ENCODE measurements at places on chromosomes 5 and 9.

DNA sequence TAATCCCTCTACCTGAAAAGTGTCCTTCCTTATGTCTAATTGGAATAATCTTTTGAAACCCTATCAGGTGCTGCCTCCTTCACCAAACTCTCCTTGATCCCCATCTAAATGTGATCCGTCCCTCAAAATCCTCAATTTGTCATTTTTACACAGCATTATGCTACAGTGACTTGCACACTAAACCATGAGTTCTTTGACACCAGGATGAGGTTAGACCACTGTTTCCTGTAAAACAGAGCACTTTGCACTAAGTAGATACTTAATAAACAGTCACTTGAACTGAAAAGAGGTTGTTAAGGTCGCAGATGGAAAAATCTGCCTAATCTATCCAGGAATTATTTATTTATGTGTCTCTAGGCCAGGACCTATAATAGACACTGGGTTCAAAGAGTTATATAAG, 44.2 kb upstream of the TLX3 start:
- no peak for ATAC-seq

GRCh38 chr5:60718166-60718892, 18.4 kb upstream of the DEPDC1B start:
- no peak for ATAC-seq

GRCh38 chr5:9411142-9411541, 134.7 kb downstream of the SEMA5A start:
- ATAC-seq = no peak

DNA sequence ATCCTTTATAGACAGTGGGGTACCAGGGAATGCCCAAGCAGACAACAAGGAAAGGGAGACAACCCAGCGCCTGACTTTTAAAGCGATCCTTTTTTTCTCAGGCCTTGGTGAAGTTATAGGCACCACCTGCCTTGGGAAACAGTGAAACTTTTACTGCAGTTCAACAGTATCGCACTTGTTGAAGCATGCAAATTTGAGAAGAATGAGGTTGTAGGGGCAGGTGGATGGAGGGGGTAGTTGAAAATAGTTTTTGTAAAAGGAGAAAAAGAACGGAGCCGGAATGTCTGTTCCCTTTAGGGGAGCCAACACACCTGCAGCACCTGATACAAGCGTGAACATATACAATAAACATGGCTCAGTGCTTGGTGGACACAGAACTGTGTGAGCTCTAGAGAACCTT, 190.2 kb upstream of the NR3C1 start:
- ATAC-seq = no peak

DNA sequence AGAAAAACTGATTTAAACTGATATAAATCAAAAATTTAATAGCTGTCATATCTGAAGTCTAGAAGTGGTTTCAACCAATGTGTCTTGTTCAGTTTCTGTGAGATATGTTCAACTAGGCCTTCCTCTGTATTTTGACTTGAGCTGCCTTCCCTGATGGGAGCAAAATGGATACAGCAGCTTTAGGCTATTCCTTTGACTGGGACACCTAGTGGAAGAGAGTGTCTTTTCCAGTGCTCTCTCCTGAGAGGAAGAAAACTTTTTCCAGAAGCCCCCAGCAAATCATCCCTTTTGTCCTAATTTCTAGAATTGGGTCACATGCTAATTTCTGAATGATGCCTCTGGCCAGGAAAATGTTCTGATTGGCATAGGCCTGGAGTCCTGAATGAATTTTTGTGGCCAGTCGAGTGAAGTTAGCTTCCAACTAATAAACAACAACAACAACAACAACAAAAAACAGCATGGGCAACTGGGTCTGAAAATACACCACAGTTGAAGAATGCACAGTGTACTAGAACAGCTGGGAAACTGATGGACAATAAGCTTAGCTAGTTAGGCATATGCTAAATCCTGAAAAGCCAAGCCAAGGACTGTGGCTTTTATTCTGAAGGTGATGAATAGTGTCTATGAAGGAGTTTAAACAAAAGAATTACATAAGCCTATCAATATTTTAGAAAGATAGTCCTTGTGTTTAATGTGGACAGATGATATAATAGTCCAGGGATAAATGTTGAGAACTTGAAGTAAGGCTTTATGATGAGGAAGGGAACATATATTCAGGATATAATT, 125.7 kb downstream of the FBN2 start:
- ATAC-seq = no peak

GRCh38 chr5:55160493-55161209, 680 bp downstream of the GPX8 start:
- ATAC-seq = peak; percentile 94

- ATAC-seq = no peak
Observed at GRCh38 chr5:106443746-106444145, 1227.0 kb downstream of the EFNA5 start.

- ATAC-seq = no peak
Observed at GRCh38 chr5:42828671-42829070, 17.0 kb upstream of the SELENOP start.

GRCh38 chr5:91722736-91723467, 339.8 kb upstream of the ARRDC3 start:
- no peak for ATAC-seq

GRCh38 chr9:80698725-80699410, 990.5 kb downstream of the TLE1 start:
- no peak for ATAC-seq

DNA sequence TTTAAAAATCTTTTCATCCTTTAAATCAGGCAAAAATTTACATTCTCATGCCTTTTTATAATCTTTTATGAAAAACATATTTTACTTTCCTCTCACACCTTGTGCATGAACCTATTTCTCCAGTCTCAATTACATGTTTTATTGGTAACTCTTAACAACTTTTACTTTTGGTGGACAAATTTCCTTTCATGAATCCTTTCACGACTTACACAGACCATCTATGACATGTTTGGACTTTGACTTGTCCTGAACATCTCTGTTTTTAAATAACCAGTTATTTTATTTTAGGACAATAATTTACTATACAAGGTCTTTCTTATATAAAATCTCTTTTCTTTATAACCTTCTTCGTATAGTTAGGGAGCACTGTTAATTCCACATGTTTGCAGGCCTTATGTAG, 26.5 kb upstream of the MTMR12 start:
- ATAC-seq = no peak

- no peak for ATAC-seq
Observed at GRCh38 chr5:145941448-145942130, 5.2 kb downstream of the SH3RF2 start.
